Occipital lobe (tissue), 3 donors: ENCODE measurements at places on chromosomes 3 and 15. TPM values are rescaled to one million over a fixed set of nuclear protein-coding genes. Genes with fewer than 3 reads are reported as not detected.

CD200R1 gene
- total RNA-seq: 0.62 TPM

DNA sequence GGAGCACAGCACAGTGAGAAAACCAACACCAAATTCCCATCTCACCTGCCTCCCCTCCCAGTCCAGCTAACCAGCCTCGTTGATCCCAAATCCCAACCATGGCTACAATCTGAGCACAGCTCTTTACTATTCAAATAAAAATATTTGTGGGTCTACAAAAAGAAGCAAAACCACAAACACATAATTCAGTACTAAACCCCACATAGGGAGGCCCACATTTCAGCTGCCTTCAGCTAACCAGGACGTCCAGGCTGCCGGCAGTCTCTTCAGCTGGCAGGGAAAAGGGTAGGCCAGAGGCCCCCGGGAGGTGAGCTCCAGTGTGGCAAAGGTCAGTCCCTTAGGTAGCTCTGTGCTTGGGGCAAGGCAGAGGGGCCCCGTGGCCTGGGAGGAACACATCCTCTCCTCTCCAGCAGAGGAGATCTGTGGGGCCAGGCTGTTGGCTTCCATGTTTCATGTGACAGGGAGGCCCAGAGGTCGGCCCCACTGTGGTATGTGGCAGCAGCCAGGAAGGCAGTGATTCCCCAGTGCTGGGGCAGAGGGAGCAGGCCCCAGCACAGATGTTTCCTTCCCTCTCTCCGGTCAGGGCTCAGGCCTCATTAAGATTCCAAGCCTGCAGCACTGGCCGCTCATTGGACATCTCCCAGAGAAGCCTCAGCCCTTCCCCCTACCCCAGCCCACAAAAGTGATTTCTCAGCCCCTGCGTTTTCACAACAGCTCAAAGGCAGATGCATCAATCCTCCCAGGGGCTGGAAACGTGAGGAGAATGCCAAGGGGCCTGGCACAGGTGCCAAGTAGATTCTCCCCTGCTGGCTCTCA is 381.4 kb downstream of the NTRK3 start:
- DNase-seq: peak; percentile 20

NUP210 gene
- 7.5 TPM for total RNA-seq

TP53BP1 gene
- total RNA-seq: 142 TPM

TRANK1 gene
- 12.6 TPM for total RNA-seq

DNA sequence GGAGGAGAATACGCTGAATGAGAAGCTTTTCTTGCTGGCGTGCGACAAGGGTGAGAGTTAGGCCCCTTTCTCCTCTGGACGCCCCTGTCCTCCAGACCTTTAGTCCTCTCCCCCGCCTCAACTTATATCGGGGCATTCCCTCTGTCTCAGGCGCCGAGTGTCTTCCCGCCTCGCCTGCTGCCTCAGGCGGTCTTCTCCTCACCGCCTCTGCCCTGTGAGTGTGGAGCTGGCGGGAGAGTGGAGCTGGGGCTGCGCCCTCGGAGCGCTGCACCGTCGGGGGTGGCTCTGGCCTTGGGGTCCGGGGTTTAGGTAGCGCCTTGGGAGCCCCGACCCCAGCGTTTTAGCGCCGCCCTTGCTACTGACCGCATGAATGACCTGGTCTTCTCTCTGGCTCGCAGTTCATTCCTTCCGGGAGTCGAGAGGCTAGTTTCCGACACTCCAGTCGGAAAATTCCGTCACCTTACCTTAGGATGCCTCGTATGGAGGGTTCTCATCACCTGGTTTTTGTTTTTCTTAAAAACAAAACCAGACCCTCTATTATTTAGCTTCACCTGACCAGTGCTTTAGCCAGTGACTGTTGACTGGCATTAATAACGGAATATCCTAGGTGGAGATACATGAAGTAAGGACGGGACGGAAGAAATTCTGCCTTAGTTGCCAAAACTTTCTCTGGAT is 985 bp downstream of the TRPC1 start:
- DNase-seq: peak; percentile 23

DNA sequence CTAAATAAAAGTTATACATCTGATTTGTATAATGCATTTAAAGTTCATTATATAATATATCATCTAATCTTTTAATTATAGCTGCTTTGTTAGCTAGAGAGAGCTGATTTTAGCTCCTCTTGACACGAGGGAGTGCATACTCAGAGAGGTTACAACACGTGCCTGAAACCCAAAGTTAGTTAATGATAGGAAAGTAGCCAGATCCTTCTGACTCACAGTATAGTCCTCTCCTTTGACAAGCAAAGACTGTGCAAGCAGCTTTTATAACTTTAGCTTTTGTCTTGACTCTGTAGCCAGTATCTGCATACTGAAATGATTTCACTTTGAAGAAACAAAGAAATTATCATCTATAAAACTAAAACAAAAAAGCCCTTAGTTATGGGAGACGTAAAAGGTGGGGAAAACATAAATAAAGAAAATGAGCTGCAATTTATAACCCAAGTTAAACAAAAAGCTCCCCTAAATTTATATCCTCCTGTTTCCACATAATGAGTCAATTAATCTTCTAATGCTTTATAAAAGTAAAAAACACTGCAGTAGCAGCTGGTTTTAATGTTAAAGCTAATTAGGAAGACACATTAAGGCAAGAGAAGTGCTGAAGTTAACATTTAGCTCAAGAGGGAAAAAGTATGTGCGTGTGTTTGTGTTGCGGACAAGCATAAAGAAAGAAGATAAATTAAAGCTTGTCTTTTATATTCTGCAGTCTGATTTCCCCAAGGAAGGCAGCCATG is 13.1 kb downstream of the GABRR3 start:
- no peak for DNase-seq

GRCh38 chr3:187694801-187695200 is 7.6 kb downstream of the RTP2 start:
- DNase-seq: no peak

DNA sequence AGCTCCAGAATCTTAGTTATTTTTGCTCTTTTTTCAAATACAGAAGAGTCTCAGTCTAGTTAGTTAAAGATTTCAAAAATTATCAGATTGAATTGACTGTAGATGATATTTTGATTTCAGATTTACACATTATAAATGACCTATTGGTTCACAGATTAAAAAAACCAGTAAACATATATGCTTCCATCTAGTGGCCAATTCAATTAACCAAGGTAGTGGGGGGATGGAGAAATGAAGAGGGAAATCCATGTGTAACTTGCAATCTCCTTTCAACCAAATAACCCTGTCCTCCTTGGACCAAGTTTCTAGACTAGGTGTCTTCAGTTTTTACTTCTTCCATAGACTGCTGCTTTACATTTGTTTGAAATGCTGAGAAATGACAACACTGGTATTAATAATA is 789.8 kb downstream of the ROBO1 start:
- DNase-seq: no peak

GRCh38 chr15:33608714-33609113 is 297.9 kb downstream of the RYR3 start:
- no peak for DNase-seq

RGMA gene
- total RNA-seq: 8.1 TPM

SLC22A13 gene
- 0.94 TPM for total RNA-seq

DNA sequence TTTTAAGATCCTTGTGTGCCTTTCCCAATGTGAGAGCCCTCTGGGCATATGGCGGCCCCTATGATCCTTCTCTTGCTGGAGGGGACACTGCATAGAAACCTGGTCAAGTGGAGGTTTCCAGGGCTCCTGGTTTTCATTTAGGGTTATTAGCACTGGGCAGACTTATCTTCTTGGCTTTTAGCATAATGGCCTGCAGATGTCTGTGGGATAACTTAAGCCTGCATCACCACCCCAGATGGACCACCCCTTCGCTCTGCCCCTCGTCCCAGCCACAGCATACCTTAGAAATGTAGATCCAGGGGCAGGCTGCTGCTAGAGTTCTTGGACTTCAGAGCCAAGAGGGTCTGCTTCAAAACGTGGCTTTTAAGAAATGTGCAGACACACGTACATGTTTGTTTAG is 340.3 kb upstream of the CTDSPL start:
- no peak for DNase-seq

DNA sequence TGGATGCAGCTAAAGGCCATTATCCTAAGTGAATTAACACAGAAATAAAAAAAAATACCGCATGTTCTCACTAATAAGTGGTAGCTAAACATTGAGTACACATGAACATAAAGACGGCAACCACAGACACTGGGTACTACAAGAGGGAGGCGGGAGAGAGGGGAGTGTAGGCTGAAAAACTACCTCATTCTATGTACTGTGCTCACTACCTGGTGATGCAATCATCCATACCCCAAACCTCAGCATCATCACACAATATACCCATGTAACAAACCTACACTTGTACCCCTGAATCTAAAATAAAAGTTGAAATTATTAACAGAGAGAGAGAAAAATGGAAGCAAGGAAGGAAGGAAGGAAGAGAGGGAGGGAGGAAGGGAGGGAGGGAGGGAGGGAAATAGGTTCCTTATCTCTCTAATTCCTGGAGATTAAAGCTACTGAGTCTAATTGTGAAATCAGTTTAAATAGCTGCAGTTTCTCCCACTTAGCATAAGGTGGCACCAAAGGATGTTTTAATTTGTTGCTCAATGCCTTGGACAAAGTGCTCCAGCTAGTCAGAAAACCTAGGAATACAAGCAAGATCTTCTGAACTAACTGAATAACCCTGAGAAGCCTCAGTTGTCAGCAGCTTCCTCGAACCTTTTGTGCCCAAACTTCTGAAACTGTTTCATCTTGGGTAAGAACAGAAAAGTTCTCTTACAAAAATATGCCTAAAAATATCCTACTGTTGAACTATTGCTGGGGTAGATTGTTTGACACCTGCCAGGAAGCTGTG is 79.4 kb upstream of the ATP11B start:
- no peak for DNase-seq

DNA sequence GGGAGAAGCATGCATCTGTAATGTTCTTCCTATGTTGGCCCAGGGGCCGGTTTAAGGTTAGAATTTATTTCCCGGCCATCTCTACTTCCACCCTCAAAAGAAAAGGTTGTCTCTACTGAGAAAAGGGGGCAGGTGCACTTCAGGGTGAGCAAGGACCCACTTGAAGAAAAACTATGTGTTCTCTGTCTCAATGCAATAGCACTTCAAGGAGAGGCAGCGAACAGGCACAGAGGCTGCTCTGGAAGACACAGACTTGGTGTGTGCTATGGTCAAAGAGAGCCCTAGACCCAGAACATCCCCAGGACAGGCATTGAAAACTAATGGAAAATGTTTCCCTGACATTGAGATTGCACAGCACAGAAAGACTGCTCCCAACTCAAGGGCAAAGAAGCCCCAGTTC is 7.6 kb downstream of the MINDY4B start:
- DNase-seq: no peak

DNA sequence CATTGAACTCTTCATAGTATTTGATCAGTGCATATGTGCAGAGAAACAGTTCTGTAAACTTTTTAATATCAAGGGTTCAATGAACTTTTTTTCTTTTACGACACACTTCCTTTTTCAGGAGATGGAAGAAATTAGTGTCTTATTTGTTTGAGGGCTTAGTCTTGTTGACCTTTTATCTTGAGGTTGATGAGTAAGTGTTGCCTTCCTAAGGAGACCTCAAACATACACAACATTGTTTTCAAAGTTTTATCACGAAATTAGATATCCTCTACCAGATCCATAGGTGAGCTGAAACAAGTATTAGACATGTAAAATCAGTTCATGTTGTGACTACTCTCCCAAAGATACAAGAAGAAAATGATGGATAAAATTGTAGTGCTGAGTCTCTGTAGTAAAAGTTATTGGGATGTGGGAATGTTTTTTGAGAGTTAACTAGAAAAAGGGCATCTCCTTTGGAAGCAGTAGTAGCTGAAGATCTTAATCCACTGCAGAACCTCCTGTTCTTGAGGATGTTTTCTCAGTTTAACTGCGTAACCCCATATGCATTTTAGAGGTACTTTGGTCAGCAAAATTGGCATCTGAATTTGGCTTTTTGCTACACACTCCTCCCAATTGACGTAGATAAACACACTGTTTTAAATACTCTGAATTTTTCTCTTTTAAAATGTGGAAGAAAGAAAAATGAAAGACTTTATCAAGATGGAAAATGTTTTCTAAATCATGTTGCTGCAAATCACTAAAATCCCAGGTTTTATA is 116.8 kb downstream of the GALK2 start:
- DNase-seq: no peak

DNA sequence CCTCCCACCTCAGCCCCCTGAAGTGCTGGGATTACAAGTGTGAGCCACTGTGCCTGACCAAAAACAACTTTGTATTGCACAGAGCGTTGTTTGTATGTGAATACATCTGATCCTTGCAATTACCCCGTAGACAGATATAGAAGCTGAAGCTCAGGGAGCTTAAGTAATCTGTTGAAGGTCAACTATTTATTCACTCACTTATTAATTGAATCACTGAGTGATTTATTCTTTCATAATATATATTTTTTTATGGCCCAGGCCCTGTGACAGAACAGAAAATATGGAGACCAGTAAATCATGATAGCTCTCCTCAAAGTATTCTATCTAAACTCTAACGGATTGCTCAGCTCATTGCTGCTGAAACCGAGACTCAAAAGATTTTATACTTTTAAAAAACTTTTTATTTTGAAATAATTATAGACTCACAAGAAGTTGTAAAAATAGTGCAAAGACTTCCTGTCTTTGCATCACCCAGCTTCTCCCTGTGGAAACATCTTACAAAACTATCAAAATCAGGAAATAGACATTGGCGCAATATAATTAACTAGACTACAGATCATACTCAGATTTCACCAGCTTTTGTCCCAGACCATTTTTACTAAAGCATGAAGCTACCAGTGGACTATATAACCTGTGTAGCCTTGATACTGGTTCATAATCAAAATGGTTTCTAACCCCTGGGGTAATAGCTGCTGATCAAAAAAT is 466.1 kb downstream of the PDCD6IP start:
- DNase-seq: no peak

MESP2 gene
- not detected for total RNA-seq

RBM6 gene
- 83.3 TPM for total RNA-seq

DNA sequence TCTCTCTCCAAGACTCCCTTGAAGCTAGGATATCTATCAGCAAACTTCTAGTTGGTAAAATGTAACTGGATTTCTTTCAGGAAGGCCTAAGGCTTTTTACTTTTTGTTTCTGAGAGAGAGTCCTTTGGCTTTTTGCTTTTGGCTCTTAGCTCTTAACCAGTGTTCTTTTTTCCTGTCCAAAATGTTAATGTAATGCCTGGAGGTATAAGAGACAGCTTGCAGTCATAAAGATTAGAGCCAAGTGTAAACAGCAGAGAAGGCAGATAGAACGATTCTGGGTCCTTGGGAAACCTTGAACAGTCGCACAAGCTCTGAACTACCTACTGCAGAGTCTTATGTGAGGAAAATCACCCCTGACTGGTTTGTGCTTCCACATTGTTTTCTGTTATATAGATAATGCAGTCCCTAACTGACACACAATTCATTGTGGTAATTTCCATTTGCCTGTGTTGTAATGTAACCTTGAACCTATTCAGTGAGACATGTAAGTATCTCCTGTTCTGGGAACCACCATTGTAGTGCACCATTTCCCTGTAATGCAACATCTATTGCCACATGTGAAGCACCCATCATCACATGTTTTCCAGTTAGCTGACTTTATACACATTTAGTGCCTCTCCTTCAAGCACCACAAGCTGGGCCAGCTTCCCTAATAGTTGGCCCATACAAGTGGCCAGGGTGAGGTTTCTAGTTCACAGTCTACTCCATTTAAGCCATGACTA is 1311.9 kb downstream of the ROBO1 start:
- no peak for DNase-seq
